OCI-M1 (cell line): ENCODE measurements at places on chromosomes 16 and 17.

GRCh38 chr17:2302778-2303203 lies 794 bp downstream of the SMG6 start:
- peak; percentile 56 for DNase-seq

DNA sequence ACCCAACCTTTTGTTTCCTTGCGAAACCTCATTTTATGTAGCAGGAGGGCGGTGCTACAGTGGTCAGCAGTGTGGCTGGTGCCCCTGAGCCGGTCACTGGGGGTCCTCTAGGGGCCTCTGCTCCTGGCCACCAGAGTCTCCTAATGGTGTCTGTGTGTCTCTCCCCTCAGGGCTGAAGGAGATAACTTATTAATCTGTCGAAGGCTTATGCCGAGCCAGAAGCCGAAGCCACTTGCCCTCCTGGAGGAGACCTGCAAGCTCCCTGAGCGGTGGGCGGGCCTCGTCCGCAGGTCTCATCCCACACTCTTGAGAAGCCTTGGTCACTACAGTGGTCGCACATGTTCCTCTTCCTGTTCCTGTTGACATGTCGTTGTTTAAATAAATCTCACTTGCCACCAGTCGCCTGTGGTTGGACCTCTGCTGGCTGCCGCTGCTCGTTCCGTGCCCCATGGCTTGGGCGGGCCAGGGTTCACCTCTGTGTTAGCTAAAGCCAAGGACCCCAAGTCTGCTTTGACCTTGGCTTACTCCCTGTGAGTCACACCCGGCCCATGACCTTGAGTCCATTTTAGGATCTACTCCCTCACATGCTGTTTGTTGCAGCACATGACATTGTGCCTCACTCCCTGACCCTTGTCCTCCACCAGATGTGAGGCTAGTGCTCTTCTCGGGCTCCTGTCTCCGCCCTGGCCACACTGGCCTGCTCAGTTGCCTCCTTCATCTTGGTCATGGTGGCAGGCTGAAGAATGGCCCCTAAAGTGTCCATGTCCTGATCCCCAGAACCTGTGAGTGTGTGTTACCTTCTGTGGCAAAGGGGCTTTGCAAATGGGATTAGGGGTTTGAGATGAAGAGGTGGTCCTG lies 38.7 kb upstream of the AQP8 start:
- DNase-seq = no peak

GRCh38 chr16:72832621-72833248 lies 215.2 kb downstream of the ZFHX3 start:
- peak; percentile 78 for DNase-seq

- DNase-seq = no peak
Measured at GRCh38 chr17:8927395-8927794, 38.1 kb downstream of the PIK3R5 start.

DNA sequence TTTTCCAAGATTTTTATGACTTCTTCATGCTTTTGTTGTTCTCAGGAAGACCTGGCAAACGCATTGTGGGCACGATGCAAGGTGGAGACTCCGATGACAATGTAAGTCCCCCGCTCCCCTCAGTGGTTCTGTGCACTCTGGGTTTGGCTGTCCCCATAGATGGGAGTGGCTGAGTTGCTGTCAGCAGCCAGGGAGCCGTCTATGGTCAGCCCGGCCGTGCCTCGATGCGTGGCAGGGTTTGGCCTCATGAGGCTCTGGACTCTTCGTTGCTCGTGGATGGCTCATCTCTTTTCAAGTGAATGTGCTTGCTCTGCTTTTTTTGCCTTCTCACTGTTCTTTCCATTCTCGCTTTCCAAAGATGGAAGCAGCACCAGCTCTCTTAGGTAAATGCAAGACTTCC lies 31.9 kb downstream of the CLUAP1 start:
- DNase-seq = no peak

- DNase-seq = no peak
Measured at GRCh38 chr16:78448658-78449271, 349.3 kb downstream of the WWOX start.
